ENCODE measurements at places on chromosomes 5 and 9. TPM values are rescaled to one million over a fixed set of nuclear protein-coding genes. Genes with fewer than 3 reads are reported as not detected.

DNA sequence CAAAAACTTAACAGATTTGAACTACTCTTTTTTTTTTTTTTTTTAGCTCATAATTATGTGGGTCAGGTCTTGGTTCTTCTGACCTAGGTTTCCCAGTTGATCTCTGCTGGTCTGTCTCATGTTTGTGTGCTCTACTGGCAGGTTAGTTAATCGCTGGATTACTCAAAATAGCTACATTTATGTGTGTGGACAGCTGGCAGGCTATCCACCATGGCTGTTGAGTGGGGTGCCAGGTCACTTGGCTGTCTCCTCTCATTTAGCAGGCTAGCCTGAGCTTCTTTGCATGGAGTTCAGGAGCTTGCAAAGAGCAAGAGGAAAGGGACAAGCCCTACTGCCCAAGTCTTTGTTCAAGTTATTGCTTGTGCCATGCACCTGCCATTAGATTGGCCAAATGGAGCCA is 9.3 kb downstream of the ADCY2 start:
- H3K27ac ChIP-seq = no peak overlapping the region
- no peak overlapping the region for H3K4me3 ChIP-seq
- H3K4me1 ChIP-seq = no peaks in the 10 kb centered on the region
- H3K27me3 ChIP-seq = no peaks in the 10 kb centered on the region

DNA sequence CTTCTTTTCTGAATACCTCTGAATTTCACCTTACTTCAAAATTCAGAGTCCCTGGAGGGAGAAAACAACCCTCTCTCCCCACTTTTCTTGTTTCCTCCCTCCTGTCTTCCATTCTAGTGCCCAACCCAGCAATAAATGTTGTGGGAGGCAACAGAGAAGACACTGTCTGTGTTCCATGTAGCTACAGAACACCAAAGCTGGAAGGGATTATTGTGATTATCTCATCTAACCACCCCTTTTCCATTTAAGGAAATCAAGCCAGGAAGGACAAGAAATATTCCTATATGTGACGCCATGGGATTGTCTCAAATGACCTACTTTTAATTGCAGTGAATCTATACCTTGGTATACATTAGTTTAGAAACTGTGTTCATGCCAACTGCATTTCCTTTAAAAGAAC is 476.6 kb upstream of the TNC start:
- no peak overlapping the region for H3K27ac ChIP-seq
- H3K27me3 ChIP-seq = no peaks in the 10 kb centered on the region
- H3K4me3 ChIP-seq = no peak overlapping the region
- H3K4me1 ChIP-seq = no peaks in the 10 kb centered on the region

- H3K4me3 ChIP-seq = no peak overlapping the region
- peaks cover 4% of the 10 kb centered on the region for H3K4me1 ChIP-seq
- H3K36me3 ChIP-seq = no peaks in the 10 kb centered on the region
- no peak overlapping the region for H3K27ac ChIP-seq
Observed at GRCh38 chr5:172602783-172603231, 38.3 kb upstream of the NEURL1B start.

DNA sequence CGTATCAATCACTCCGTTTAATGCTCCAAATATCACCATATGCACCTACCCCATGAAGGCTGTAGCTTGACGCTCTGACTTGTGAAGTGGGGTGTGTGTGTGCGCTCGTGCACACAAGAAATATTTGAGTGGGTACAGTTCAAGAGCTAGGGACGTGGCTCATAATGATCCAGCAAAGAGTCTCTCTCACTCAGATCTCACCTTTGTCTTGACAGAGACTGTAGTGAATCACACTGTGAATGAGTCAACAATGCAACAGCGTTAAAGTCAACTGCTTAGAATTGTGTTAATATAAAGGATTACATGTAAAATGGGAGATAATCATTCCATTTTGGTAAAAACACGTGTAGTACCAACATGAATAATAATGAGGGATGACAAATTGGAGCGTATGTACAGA is 119.4 kb downstream of the MED27 start:
- DNase-seq = no peak
- no peaks in the 10 kb centered on the region for H3K4me1 ChIP-seq

- no peak for DNase-seq
- H3K4me1 ChIP-seq = peaks cover 9% of the 10 kb centered on the region
- no peak overlapping the region for H3K27ac ChIP-seq
- H3K36me3 ChIP-seq = no peaks in the 10 kb centered on the region
- no peak overlapping the region for H3K4me3 ChIP-seq
Observed at GRCh38 chr5:67353500-67354450, 157.2 kb upstream of the CD180 start.

DNA sequence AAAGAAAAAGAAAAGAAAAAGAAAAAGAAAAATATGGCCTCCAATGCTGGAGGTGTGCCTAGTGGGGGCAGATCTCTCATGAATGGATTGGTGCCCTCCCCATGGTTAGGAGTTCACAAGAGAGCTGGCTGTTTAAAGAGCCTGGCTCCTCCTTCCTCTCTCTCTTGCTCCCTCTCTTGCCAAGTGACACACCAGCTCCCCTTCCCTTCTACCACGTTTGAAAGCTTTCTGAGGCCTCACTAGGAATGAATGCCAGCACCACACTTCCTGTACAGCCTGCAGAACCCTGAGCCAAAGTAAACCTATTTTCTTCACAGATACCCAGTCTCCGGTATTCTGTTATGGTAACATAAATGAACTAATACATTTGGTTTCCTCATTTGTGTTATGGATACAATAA is 14.4 kb upstream of the GALNT10 start:
- H3K27ac ChIP-seq = no peak overlapping the region
- DNase-seq = no peak
- no peaks in the 10 kb centered on the region for H3K36me3 ChIP-seq
- no peak overlapping the region for H3K4me3 ChIP-seq
- H3K4me1 ChIP-seq = no peaks in the 10 kb centered on the region

The SLC6A3 gene
- 0.54 TPM for total RNA-seq
